ENCODE measurements at places on chromosomes 16 and 17.

- no peak for DNase-seq
Observed at GRCh38 chr16:11306997-11307638, 26.0 kb upstream of the PRM1 start.

- DNase-seq: no peak
Observed at GRCh38 chr16:1532771-1533170, 695 bp upstream of the TMEM204 start.

- no peak for DNase-seq
Observed at GRCh38 chr16:85206472-85207356, 94.4 kb upstream of the CIBAR2 start.

- DNase-seq: no peak
Observed at GRCh38 chr17:74187761-74188160, 15.7 kb upstream of the RPL38 start.

DNA sequence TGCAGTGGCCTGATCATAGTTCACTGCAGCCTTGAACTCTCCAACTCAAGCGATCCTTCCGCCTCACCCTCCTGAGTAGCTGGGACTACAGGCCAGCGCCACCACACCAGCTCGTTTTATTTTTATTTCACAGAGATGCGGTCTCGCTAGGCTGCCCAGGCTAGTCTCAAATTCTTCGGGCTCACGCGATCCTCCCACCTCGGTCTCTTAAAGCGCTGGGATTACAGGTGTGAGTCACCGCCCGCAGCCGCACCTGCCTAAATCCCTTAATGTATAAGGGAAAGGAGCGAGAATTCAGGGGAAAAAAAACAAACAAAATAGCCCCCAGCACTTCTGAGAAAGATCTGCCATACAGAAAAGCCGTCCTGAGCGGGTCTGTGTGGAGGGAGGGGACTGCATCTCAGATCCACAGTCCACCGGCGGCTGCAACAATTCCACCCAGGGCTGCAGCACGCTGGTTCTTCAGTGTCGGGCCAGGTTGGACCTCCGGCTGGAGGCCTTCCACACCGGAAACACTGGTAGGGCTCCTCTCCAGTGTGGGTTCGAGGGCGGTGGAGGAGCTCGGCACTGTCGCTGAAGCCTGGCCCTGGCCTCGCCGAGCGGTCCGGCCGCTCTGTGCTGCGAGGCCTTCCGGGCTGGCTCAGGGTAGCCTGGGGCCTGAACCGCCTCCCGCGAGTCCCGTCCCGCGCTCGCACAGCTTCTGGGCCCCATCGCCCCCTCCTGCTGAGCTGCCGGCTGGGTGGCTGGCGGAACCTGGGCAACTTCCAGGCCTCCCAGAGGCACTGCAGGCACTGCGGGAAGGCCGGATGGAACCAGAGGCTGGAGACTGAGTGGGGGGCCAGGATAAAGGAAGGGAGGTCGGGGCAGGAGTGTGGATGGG, 7.0 kb downstream of the ZNF843 start:
- no peak for DNase-seq

DNA sequence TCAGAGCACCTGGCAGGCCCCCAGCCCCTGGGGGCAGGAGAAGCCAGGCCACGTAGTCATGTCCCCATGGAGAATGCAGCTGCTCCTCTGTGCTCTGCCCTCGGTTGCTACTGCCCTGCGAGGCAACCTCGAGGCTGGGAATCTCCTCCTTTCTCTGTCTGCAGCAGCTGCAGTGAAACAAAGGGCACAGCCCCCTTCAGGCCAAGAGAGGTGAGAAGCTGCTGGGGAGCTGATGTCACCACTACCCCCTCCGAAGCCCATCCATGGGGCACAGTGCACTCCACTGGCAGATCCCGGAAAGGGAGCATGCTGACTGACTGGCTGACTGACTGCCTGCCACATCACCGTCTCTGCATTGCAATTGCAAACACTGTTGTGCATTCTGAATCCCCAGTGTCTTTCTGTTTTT, 103.7 kb downstream of the GRIN2A start:
- peak; percentile 35 for DNase-seq

DNA sequence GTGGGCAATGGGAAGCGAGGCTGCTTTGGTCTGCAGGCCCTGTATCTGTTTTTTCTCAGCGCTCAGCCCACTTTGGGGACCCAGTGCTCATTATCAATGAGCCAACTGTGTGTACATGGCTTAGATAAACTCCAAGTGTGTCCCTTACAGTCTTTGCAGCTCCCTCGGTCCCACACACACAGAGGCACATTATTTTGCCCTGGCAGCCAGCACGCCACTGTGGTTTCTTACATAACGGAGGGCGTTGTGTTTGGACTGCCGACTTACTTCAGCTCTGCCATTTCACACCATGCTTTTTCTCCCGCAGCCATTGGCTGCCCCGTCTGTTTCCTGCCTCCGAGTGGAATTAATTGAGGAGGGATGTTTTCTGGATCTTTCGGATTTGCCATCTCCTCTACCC, 56.5 kb upstream of the CLEC18A start:
- no peak for DNase-seq

- no peak for DNase-seq
Observed at GRCh38 chr17:36632916-36633771, 31.8 kb downstream of the MRM1 start.

DNA sequence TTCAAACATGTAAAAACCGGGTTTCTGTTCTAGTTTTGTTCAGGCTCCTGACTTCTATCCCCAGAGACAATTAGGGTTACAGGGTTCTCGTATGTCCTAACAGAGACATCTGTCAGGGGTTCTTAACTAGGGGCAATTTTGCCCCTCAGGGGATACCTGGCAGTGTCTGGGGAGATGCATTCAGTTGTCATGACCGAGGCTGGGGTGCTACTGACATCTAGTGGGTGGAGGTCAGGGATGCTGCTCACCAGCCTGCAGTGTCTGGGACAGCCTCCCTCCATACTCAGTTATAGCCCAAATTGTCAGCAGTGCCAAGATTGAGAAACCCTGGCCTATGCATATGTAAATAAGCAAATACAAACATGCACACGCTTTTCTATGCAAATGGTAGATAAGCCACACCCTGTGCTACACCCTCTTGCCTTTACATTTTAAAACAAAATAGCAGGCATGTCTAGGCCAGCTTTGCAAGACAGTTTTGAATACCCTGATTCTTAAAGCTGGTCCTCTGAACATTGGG, 37.4 kb downstream of the CLEC16A start:
- no peak for DNase-seq

GRCh38 chr17:37829592-37830123, 84.8 kb upstream of the HNF1B start:
- DNase-seq: no peak

- peak; percentile 6 for DNase-seq
Observed at GRCh38 chr17:70797166-70797565, 627.8 kb downstream of the KCNJ2 start.

DNA sequence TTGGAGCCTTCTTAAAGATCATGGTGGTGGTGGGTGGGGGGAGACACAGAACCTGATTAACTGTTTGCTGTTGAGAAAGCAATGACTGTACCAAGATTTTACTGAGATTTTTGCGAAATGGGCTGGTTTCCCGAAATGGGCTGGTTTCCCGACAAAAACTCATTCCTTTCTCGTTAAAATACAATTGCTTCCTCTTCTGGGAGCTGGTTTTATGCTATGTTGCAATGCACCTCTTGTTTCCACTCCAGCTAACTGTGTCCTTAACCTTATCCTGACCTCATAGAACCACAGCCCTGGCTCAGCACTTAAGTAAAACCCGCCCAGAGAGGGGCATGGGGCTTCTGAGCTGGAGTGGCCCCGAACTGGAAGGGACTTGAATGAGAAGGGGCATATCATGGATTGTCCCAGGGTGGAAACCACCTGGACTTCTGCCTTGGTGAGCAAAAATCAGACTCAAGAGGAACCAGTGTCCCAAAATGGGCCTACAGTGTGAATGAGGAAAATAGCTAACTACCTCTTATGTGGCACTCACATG, 20.9 kb downstream of the FAM20A start:
- DNase-seq: peak; percentile 77

GRCh38 chr16:84716740-84717139, 16.9 kb downstream of the USP10 start:
- DNase-seq: no peak

GRCh38 chr17:34465789-34466188, 102.8 kb upstream of the CCL1 start:
- DNase-seq: no peak

GRCh38 chr17:57747221-57748017, 2.3 kb upstream of the CCDC182 start:
- peak; percentile 46 for DNase-seq

DNA sequence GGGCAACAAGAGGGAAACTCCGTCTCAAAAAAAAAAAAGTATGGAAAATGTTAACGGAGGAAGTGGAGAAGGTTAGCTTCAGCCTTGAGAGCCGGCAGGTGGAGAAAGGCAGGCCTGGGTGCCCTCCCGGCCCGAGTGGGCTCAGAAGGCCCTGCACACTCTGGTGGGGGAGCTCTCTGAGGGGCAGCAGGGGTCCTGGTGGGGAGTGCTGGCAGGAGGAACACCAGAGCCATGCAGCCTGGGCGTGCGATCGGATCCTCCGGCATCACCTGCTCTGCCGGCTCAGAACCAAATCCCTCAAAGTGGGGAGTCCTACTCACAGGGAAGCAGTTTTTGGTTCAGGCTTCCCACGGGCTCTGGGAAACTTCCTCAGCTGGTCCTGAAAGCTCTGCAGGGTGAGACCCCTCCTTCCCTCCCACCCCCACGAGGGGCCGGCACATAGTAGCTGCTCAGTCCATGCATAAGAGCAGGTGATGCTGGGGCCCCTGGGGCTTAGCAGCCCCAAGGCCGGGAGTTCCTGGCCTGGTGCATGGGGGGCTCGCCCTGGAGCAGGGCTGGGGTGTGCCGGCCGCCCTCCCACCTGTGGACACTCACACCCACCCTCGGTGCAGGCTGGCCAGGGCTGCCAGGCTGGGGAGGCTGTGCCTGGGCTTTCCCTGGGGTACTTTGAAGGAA, 1.2 kb downstream of the FN3K start:
- no peak for DNase-seq

GRCh38 chr16:55812951-55813350, 19.9 kb downstream of the CES1 start:
- no peak for DNase-seq

DNA sequence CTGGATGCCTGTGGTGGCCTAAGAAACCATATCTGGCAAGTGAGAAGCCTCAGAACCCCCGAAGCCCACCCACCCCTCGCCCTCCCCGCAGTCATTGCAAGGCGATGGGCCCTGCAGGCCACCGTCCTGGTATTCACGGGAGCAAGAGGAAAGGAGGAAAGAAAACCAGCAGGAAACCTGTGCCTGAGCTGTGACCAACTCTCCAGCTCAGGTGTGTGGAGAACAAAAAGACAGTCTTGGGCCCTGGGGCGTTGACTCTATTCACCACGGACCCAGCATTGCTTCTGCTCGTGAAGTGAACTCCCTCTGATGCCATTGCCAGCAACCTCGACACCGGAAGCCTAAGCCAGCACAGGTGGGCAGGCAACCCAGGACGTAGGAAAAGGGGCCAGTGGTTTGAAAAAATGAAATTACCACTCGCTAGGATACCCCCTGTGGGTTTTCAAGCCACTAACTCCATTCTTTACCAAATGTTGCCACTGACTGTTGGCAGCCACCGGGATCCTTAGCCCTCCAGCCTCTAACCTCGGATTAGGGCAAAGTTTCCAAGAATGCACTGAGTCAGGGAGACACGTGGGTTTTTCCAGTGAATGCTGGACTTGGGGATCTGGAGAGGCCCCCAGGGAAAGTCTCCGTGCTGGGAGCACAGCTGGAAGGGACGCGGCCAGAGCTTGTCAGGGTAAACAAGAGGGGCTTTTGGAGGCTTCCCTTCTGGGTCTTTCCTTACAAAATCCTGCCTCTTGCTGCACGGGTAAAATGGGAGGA, 25.1 kb downstream of the FA2H start:
- DNase-seq: no peak

DNA sequence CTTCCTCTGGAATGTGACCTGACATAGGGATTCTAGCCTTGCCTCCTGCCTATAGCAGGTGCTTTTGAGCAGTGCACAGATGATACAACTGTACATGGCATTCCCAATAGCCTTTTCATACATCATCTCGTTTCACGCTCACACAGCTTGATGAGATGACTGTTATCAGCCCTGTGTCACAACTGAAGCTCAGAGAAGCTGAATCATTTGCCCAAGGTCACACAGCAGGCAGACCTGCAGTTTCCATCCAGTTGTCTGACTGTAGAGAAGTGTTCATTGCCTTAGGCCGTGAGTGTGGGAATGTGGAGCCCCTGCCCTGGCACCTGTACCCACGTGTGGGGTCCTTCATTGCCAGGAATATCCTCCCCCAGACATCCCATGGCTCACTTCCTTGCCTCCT, 20.1 kb downstream of the WFDC1 start:
- no peak for DNase-seq

DNA sequence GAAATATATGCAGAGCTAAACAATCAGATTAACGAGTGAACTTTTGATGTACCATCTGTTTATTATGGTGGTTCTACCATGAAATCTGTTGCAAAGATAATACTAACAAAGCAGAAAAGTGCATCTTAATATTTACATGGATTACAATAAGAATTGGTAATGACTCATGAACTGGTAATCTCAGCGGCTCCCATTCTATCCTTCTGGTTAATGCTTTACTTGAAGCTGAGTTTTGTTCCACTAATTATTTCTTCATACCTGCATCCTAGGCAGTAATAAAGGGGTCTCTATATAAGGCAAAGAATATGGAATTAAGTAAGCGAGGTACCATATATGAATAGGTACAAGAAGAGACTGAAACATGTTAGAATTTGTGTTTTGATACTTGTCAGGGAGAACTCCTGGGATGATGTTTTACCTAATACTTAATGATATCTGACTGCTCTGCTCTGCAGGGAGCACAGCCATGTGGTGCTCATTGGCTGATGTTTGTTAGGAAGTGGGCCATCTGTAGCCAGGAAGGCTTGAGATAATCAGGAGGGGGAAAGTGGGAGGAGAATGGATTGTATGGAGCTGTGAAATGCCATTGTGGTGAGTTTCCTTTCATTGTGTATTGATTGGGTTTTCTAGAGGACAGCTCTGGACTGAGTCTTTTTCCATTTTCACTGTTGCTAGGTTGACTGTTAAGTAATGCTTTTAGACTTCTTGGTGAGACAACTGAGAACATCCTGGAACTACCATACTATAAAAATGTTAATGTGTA, 52.6 kb downstream of the MAP2K6 start:
- peak; percentile 76 for DNase-seq

Measured in fibroblast of skin of right biceps (primary cell).